ENCODE measurements at places on chromosomes 2 and 18.

DNA sequence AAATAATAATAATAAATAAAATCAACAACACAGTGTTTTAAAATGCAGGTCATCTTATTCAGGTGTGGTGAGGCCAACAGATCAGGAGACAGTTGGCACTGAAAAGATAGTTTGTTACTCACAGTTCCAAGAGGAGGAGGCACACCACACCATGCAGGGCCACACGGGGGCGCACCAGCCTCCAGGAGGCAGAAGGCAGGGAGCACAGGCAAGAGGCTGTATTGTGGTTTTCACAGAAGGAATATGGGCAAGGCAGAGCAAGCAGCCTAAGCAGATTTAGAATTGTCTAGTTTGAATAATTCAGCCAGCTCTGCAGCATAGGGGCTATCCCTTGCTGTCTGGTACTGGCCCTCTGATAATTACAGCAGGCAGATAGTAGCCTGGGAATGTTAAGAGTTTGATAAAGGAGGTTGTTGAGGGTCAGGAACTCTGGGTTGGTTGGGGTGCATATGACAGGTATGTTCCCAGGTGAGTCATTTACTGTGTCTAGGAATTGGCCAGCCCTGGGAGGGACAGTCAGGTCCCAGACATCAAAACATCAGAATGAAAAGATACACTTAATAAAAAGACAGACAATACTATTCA, 31.3 kb downstream of the KIAA2012 start:
- DNase-seq: peak; percentile 50

DNA sequence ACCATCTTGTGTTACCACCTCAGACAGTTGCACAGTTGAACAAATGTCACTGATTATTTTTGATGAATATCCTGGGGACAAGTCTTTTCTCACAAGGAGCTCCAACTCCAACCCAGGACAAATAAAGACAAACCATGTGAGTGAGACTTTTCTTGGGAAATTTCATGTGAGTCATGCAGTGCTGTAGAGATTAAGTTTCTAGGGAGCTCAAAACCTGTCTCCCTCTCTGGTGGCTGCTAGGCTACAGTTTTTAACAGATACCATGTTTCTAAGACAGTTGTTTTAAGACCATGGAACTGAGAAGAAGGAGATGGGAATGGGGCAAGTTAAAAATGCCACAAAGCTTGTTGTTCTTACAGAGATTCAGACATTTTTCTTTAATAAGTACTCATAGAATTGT, 255.5 kb downstream of the RIT2 start:
- DNase-seq: no peak

GRCh38 chr2:100257939-100258338, 64.4 kb downstream of the LONRF2 start:
- DNase-seq: no peak

DNA sequence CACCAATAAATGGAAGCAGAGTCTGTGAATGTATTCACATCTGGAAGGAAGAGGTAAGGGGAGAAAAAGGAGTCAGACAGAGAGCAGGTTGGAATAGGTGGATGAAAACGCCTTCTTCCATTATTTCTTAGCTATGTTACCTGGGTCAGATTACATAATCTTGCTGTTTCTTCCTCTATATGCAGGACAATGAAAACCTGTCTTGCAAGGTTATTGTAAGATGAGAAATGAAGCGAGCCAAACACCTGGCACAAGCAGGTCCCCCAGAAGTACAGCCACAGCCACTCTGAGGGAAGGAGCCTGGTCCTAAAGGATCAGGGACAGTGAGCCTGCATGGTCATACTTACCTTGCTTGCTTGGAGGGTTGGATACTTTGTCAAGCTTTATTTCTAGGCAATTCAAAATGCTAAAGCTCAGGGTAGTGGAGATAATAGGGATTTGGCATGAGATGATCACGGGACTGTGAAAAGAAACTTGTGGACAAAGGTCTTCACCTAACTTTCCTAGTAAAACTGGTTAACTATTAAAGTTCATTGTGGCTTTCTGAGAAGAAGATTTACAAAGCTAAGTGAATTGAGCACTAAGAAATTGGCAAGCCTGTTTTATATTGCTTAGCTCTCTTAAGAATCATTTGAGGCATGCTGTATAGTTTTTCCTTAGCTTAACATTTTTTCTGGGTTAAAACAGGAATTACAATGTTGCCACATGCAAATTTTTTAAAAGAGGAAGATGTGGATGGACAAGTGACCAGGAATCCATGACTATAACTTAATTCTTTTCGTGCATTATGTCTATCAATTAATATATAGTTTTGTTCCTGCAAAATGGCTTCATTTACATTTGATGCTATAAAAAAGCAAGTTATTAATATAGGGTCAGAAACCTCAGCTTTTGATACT, 15.7 kb upstream of the PLA2R1 start:
- DNase-seq: no peak

- no peak for DNase-seq
Measured at GRCh38 chr2:128405467-128405900, 86.8 kb upstream of the HS6ST1 start.

DNA sequence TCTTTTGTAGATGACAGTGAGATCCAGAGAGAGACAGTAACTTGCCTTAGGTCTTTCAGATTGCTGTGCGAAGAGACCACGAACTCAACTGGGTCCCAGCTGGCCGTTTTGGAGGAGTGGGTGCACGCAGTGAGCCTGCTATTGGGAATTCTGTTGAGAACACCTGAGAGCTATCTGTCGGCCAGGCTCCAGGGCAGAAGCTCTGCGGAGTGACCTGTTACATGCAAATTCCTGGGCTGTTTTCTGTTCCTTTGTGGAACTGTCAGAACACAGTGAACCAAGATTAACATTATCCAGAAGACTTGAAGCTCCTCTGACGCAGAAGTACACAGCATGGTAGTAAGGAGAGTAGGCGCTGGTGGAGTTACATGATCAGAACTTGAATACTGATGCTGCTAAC, 99.5 kb upstream of the LMAN1 start:
- no peak for DNase-seq

- no peak for DNase-seq
Measured at GRCh38 chr18:3067722-3068121, 54.8 kb upstream of the LPIN2 start.

DNA sequence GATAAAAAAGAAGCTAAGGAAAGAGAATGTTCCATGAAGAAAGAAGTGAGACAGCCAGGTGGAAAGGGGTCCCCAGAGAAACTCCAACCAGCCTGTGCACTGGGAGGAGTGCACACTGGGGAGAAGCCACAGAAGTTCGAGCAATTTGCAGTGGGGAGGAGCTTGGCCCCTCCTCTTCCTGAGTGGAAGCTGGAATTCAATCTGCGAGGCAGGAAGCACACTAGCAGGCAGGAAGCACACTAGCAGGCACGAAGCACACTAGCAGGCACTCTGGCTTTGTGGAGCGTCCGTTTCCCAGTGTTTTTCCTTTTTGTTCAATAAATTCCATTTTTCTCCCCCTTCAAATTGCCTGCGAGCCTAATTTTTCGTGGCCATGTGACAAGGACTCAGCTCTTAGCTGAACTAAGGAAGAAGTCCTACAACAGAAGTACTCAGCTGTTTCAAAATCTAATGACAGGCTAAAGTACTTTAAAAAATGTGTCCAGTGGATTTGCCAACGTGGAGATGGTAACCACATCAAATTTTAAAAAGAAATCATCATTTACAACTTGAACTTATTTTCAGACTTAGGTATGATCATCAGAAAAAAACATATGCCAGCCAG, 21.4 kb upstream of the SPIRE1 start:
- no peak for DNase-seq
